ENCODE measurements at places on chromosomes 3 and 15. TPM values are rescaled to one million over a fixed set of nuclear protein-coding genes. Genes with fewer than 3 reads are reported as not detected.

The RPUSD2 gene
- total RNA-seq = 1.9 TPM

The SCAANT1 gene
- not detected for total RNA-seq

The REC114 gene
- total RNA-seq = not detected

The LDHAL6B gene
- not detected for total RNA-seq

The FBXW12 gene
- 6.3 TPM for total RNA-seq

The HYKK gene
- 3.0 TPM for total RNA-seq

The SLC28A2 gene
- not detected for total RNA-seq

The RPS27L gene
- 87.8 TPM for total RNA-seq

The ZXDC gene
- total RNA-seq = 19.4 TPM

The GUCA1C gene
- total RNA-seq = 21.0 TPM

The NEIL1 gene
- 10.8 TPM for total RNA-seq

Data from pancreas (tissue), 10 donors.